ENCODE measurements at places on chromosomes 1 and 21. TPM values are rescaled to one million over a fixed set of nuclear protein-coding genes. Genes with fewer than 3 reads are reported as not detected.

Gene OR2T3
- total RNA-seq = not detected

Gene CDK11B
- total RNA-seq = 9.2 TPM

Gene FAM3B
- not detected for total RNA-seq

Gene TDRD5
- not detected for total RNA-seq

Gene ATPAF1
- total RNA-seq = 49.4 TPM

Gene CD1E
- total RNA-seq = not detected

Gene C1orf56
- 2.9 TPM for total RNA-seq

Gene FCGR1A
- total RNA-seq = not detected

Gene TBX15
- total RNA-seq = under 0.01 TPM

Gene DNASE2B
- total RNA-seq = not detected

Gene AMY1B
- not detected for total RNA-seq

Gene NES
- 69.7 TPM for total RNA-seq

Gene VAMP4
- total RNA-seq = 8.9 TPM

Gene RIPPLY3
- total RNA-seq = not detected

Gene SYT14
- 1.8 TPM for total RNA-seq

Gene CCDC27
- total RNA-seq = not detected

Gene RNU1-1
- under 0.01 TPM for total RNA-seq

Gene SPRR1B
- total RNA-seq = not detected

Gene SYT6
- total RNA-seq = 0.22 TPM

Gene OR10J4
- total RNA-seq = not detected

Gene UBASH3A
- total RNA-seq = not detected

Gene S100B
- 0.29 TPM for total RNA-seq

Gene RPE65
- not detected for total RNA-seq

Gene HAO2
- total RNA-seq = not detected

Gene CD53
- not detected for total RNA-seq

Gene IL19
- total RNA-seq = 1.8 TPM

Gene TMPRSS15
- total RNA-seq = not detected

Gene PAPPA2
- 1.6 TPM for total RNA-seq

Gene OR2L2
- not detected for total RNA-seq

Gene ITLN1
- not detected for total RNA-seq

Gene HSD3B1
- not detected for total RNA-seq

Gene SERTAD4
- 0.72 TPM for total RNA-seq

Gene HEYL
- 0.57 TPM for total RNA-seq

Gene SMYD3
- total RNA-seq = 27.2 TPM

Gene DYNLT5
- not detected for total RNA-seq

Gene PACC1
- total RNA-seq = 14.3 TPM

Gene CHD5
- total RNA-seq = 0.14 TPM

Gene ACKR1
- not detected for total RNA-seq

Gene CXADR
- 5.6 TPM for total RNA-seq

Gene TNFRSF14
- total RNA-seq = 19.5 TPM

Gene OR2T10
- total RNA-seq = under 0.01 TPM

Gene GBP7
- not detected for total RNA-seq

Gene KRTAP7-1
- total RNA-seq = not detected

Gene TLCD4
- total RNA-seq = 0.29 TPM

Gene AVPR1B
- not detected for total RNA-seq

Gene LRRC7
- total RNA-seq = under 0.01 TPM
